ENCODE measurements at places on chromosomes 4 and X.

DNA sequence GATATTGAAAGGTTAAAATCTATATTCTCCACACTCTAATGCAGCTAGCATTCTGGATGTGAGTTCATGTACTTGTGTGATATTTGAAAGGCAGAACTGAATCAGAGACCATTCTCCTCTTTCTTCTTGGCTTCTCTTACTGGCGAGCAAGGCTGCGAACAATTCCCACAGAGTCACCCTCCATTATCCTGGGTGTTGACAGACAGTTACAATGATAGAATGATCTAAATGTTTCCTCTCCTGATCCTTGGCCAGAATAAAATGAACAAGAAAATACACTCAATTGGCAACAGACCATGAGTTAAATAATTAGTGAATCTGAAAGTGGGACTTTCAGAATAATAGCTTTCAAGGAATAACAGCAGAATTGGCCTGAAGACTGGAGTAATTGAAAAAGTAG, 342.8 kb downstream of the RAPGEF2 start:
- DNase-seq = no peak

DNA sequence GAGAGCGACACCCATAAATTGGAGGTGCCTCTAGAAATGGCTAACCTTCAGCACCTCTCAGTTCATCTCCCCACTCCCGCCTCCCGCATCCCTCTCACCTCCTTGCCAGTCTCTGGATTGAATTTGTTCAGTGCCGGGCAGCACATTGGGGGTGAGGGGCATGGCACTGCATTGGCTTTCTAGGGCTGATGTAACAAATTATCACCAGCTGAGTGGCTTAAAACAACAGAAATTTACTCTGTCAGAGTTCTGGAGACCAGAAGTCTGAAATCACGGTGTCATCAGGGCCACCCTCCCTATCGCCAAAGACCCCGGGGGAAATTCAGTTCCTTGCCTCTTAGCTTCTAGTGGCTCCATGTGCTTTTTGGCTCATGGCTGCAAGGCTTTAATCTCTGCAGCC, 105.1 kb upstream of the RBPJ start:
- DNase-seq = no peak

DNA sequence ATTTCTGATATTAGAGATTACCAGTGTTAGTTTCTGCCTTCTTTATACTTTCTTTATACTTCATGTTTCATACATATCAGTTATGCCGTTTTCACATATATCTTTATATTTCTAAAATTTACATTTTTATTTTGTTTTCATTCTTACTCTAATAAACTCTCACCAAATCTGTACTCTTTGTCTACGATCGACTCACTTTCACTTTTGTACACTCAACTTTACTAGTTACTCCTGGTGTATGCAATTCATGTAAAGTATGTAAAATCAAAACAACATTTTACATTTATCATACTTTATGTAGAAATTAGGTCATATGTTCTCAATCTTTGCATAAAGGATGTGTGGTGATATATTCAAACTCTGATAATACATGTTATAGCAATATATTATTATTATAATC, 59.9 kb downstream of the UGT2A3 start:
- DNase-seq = no peak

DNA sequence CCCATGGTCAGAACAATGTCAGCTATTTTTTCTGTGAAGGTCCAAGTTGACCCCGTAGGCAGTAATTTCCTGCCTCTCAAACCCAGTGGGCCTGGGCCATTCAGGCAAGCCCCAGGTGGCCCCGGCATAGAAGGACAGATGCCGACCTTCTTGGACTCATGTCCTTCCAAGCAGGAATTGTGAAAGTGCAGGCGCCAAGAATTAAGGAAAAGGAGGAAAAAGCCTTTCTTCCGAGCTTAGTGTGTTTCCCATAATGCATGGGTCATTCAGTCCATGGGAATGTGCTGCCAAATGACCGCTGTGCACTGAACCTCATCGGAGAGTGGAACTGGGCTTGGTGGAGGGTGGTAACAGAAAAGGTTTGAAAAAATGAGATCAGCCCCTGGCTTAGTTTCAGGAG, 196.5 kb upstream of the HS3ST1 start:
- DNase-seq = peak; percentile 23

DNA sequence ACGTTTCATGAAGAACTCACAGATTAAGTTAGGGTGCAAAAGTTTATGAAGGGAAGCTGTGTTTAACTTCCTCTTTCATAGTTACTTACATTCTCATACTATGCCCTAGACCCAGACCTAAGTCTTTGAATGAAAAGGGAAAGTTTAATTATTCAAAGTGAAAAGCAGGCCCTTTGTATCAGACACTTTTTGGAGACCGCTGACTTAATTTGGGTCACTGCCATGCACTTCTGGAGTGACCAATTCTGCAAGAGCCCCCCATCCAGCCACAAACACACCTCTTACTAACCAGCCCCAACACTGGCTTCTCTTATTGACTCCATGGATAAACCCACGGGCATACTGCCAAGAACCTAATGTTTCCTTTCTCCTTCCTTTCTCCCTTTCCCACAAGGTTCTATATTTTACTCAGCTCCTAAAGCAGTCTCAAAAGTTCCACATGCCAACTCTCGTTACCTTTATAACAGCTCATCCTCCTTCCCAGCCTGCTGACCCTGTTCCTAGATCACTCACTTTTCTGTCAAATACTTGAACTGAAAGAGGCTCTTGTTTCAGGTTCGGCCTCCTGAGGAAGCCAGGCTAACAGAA, 34.5 kb downstream of the ABCE1 start:
- DNase-seq = peak; percentile 24

DNA sequence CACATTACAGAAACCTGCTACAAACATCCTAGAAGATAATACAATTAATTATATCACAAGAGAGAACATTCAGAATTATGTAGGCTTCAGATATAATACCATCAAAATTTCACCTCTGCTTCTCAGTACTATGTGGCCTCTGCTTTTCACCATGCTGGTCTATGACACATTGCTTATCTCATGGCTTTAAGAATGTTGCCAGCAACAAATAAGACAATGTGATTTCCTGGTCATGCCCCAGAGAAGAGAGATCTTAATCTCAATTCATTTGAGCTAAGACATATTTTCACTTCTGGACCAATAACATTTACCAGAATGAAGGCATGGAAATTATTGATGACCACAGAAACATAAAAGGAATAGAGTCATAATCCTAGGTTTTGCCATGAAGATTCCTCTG, 1233.4 kb upstream of the ADGRL3 start:
- DNase-seq = no peak

DNA sequence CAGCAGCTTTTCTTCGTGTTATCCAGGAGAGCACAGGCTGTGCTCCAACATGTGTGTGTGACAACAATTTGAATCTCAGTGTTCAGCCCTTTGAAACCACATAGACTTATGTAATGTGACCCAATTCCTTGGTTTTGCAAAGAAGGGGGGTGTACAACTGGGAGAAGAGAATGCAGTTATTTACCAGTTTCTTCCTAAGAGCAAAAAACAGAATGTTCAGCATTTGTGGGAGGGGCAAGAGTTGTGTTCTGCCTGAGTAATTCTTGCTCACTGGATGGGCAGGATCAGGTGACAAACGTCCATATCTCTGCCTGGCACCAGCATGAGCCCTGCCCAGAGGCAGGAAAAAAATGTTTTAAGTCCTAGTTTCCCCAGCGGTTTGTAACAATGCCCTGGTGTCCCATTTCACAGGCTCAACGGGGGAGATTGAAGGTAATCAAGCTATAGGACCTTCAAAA, 72.0 kb downstream of the PRPS1 start:
- DNase-seq = no peak

GRCh38 chr4:166308647-166309046, 435.6 kb downstream of the TLL1 start:
- no peak for DNase-seq

- DNase-seq = no peak
Observed at GRCh38 chr4:154384012-154384411, 107.6 kb downstream of the DCHS2 start.

DNA sequence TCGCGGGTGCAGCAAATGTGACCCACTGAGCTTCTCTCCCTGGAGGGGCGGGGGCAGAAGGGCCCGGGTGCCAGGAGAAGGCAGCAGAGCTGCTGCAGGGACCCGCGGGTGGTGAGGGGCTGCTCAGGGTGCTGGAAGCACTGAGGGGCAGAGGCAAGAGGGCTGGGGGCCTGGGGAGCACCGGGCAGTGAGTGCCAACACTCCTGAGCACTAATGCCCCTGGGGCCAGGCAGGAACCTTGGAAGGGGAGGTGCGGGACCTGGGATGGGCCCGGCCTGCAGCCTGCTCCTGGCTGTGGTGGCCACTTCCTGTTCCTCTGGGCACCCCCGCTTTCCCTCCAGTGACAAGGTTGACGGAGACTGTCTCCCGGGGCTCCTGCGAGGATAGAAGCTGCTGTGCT, 66.5 kb upstream of the ADRA2C start:
- DNase-seq = no peak

DNA sequence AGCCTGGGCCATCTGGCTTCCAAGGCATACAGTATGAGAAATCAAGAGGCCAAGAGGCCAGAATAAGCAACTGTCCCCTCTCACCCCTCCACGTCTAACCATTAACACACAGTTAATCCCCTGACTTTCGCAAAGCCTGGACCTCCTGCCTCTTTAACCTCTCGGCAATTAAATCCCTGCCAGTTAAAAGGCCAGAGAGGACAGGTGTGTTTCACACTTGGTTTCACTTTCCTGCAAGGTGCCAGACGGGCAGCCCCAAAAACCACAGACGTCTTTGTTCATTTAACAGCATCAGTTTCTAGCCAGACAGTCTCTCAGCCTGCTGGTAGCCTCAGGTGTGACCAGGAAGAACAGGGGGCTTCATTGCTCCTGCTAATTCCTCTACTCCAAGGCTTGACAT, 91.1 kb upstream of the KIT start:
- DNase-seq = no peak

GRCh38 chrX:9871701-9872268, 85.6 kb downstream of the SHROOM2 start:
- DNase-seq = no peak

DNA sequence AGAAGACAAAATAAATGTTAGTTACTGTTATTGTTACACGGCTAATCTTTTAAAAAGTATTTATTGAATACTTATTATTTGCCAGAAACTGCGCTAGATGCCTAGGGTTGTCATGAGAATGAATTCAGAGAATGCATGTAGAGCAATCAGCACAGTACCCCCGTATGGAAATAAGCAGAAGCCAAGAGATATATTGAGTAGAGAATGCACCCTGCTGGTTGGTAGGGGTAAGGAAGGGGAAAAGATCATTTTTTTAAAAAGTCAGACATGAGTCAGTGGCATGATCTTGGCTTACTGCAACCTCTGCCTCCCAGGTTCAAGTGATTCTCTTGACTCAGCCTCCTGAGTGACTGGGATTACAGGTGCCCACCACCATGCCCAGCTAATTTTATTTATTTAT, 13.1 kb upstream of the DRP2 start:
- DNase-seq = no peak

GRCh38 chr4:55348466-55348865, 2.4 kb downstream of the SRD5A3 start:
- DNase-seq = no peak

DNA sequence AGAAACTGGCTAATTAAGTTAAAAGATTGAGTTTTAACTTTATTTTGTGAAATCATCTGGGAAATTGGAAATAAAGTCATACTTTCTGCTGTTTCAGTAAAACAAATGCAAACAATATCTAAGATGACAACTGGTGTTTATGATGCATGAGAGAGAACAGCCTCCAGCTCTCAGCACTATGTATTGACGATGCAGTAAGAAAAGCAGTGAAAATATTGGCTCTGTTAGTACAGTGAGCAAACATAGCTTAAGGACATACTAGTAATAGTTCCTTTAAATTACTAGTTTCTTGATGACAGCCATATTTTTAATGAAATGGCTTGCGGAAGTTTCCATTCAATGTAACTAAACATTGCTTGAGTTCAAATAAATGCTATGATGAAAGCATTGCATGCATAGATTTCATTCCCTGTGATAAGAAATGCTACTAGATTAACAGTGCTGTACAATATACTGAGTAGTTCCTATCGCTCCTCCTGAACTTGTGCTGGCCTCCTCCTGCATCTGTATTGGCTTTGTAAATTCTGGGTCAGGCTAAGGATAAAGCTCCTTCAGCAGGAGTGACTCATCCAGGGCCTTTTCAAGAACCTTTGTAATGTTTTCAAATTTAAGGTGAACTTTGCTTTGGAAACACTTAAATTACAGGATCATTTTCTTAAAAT, 11.6 kb downstream of the ARHGAP24 start:
- no peak for DNase-seq

- DNase-seq = no peak
Observed at GRCh38 chrX:356385-357034, 30.2 kb downstream of the PPP2R3B start.

- DNase-seq = no peak
Observed at GRCh38 chr4:176230836-176231235, 35.5 kb upstream of the SPATA4 start.

DNA sequence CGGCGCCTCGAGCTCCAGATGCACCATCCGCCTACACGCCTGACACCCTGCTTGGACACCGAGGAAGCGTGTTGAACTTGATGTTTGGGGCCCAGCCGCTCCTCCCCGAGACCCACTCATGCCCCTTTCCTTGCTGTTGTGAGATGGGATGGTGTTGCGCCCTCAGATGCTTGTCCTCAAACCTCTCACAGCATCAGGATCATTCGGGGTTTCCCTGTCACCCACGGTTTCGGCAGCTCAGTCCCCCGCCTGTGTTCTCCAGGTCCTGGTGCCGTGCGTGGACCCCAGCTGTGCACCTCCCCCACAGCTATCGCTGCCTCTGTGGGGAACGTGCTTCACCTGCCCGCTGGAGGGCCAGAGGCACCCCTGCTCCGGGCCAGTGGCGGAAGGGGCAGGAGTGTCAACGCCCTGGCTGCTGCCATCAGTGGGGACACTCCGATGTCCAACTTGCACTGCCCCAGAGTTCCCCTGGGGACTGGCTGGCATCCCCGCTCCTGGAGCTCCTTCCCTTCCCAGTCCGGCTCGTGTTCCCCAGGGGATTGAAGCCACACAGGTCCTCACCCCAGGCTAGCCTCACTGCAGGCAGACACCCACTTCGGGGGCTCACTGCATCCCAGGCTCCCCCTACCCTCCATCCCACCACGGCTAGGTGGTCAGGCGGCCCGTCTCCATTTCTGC, 82.3 kb upstream of the ADRA2C start:
- DNase-seq = no peak

DNA sequence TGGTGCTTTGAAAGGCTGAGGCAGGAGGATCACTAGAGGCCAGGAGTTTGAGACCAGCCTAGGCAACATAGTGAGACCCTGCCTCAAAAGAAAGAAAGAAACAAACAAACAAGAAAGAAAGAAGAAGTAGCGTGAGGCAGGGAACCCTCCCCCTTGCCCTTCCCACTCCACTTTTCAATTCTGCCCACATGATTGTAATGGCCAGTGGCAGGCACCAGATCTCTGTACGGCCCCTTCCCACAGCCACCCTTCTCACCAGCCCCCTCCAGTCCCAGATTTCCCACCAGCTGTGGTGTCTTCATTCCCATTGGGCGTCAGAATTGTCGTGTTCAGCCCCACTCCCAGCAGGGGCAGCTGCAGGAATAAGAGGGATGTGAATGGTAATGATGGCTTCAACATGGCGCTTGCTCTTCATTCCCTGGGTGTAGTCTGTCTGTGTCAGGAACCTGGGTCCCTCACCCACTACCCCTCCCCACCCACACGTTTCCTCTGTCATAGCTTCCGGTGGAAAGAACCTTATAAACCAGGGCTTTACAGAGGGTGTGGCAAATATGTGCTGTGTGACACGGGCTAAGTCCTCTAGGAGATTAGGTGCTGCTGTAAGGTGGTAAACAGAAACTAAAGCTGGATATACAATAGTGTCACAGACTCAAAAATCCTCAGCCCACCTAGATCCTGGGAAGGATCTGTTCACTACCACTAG, at the start of gene IL2RG:
Gene IL2RG, minus strand, starts transcription at position 437 of the 703 bp plus-strand sequence. Its CDS starts 38 bp downstream, at position 399.
- DNase-seq = no peak

Data from right hindlimb (tissue), 1 donor.